Activated naive CD4-positive, alpha-beta T cell treated with anti-CD3 and anti-CD28 coated beads, Interleukin-2, amount 50 U/mL, for 16 hours (primary cell): ENCODE measurements at places on chromosomes 2 and 18.

GRCh38 chr2:123688231-123688940, 336.7 kb upstream of the CNTNAP5 start:
- no peak for DNase-seq

DNA sequence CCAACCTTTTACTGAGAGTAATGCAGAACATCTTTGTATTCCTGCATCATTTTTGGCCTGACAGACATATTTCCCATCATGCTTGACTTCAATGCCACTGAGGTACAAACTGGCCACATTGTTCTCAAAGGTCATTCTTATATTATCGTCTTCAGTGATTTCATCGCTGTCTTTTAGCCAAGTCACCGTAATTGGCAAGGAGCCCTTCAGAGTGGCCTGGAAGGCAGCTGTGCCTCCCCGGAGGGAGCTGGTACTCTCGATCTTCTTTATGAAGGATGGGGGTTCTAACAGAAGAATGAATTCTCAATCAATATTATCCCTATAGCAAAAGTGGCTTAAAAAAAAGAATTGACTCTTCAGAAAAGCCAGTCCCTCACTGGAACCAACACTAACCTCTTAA, 75.9 kb downstream of the TTN start:
- no peak for DNase-seq

DNA sequence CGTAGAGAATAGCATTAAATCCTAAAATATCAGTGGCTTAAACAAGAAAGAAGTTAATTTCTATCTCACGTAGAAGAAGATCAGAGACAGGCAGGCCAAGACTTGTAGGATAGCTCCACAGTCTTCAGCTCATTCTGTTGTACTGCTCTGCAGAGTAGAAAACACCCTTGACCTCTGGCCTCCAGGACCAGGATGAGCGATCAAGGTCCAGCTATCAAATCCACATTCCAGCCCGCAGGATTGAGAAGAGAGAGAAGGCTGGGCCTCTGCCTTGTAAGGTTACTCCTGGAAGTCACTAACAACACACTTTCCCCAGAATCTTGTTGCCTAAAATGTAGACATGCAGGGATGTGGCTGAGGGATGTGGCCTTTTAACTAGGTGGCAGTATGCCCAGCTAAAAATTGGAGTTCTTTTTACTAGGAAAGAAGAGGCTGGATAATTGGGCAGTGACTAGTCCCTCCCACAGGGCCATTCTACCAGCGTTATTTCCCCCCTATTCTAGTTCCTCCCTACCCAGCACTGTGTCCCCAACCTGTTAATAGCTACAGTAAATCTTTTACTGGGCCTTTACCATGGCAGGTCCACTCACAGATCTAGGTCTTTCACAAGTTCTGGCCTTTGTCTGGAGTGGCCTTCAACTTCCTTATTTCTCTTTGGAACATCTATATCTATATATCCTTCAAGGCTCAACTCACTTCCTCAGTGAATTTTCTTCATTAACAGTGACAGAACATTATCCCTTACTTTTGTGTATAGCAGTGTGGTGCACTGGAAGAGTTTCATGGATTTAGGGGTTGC, 165.0 kb downstream of the DIS3L2 start:
- no peak for DNase-seq

- no peak for DNase-seq
Measured at GRCh38 chr2:28766070-28766469, 14.4 kb downstream of the PPP1CB start.

- DNase-seq: no peak
Measured at GRCh38 chr2:191899410-191899809, 52.5 kb upstream of the CAVIN2 start.

DNA sequence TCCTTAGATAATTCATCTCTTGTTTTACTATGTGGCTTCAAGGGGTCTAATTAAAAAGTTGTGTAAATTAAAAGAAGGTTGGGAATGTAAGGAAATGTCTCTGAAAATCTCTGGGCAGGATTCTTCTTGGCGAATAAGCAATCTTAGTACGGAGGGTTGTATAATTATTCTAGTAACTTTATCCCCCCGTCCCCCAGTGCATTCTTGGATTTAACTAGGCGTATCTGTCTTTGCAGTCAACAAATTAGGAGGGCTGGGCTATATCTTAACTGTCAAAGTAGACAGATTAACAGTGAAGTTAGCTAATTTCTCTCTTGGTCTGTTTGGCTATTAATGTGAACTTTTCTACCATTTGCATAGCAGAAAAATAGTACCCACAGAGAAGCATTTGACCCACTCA, 329.8 kb upstream of the THUMPD2 start:
- DNase-seq: no peak

DNA sequence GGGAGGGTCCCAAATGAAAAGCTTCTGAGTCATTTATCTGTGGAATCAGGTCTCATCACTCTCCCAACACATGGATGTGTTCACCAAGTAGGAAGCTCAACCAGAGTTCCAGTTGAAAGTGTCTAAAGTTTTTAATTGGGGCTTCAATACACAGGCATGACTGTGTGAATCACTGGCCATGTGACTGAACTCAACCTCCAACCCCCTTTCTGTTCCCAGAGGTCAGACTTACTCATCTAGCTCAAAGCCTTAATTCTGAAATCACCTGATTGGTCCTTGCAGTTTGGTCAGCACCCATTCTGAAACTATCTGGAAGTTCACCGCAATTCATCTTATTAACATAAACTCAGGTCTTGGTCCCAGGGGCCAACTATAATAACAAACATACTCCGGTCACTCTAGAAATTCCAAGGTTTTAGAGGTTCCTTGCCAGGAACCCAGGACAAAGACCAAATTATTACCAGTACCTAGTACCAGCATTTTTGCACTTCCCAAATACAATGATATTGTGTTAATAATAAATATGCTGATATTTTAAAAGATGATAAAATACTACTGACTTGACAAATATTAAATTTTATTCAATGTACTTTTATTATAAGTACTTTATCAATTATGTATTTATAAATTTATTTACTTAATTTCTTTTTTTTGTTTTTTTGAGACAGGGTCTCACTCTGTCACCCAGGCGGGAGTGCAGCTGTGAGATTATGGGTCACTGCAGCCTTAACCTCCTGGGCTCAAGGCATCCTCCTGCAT, 10.7 kb upstream of the RBM45 start:
- DNase-seq: no peak

GRCh38 chr18:23810396-23810795, 121.1 kb downstream of the LAMA3 start:
- peak; percentile 18 for DNase-seq

GRCh38 chr2:79824086-79824786, 311.4 kb downstream of the CTNNA2 start:
- DNase-seq: no peak

GRCh38 chr2:226088366-226088674, 688.8 kb downstream of the NYAP2 start:
- no peak for DNase-seq

DNA sequence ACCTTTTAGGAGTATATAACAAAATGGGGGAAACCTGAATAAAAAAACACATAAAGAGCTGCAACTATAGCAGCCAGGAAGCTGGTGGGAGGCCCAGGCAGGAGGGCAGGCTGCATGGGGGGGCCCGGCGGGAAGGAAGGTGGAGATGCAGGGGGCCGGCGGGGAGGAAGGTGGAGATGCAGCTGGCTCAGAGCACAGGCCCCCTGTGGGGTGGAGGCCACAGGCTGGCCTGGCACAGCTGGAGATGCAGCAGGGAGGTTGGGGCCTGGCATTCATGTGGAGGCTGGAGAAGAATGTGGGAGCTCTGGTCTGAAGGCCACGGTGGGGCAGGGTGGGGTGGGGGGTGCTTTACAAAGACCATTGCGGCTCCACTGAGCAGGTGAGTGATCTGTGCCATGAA, 31.4 kb downstream of the FAM228A start:
- DNase-seq: no peak

DNA sequence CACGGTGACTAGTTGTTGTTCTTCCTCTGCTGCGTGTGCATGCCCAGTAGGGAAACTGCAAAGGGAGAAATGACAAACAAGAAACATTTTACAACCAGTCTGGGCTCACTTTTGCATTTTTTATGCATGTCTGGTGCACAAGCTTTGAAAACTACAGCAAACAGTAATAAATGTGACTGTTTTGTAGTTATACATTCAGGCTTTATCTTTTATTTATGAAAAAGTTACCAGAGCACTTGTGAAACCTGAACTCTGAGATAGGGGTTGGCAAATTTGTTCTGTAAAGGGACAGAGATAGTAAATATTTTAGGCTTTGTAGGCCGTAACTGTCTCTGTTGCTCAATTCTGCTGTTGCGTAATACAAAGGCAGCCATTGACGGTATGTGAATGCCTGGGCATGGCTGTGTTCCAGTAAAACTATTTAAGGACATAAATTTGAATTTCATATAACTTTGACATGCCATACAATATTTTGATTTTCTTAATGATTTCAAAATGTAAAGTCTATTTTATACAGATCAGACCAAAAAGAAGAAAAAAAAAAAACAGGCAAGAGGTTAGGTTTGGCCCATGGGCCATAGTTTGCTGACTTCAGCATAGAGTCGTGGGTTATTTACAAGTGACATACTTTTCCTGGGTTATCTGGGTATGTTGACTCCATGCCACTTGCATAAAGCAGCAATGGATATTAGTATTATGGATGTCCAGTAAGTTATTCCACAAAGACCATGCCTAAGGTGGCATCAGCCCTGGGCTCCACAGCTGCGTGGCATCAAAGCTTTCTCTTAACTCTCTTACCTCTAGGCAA, 53.6 kb upstream of the EML6 start:
- no peak for DNase-seq

GRCh38 chr18:46335534-46336101, 231.4 kb downstream of the HAUS1 start:
- DNase-seq: no peak

DNA sequence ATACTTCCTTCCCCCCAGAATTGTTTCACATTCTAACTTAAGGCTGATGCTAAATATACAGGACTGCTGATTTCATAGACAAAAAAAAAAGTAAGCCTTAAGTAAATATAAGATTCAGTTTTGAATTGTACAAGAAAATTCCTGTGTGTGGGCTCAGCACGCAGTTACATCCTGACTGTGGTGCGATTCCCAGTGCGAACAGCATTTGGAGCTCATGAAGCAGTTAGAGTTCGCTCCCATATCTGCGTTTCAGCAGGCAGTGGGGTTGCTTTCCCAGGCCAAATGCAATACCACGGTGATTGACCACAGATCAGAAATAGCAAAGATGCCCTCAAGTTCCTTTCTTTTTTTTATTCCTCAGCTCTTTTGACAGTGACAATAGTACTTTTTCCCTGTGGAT, 75.6 kb downstream of the SATB2 start:
- DNase-seq: no peak

DNA sequence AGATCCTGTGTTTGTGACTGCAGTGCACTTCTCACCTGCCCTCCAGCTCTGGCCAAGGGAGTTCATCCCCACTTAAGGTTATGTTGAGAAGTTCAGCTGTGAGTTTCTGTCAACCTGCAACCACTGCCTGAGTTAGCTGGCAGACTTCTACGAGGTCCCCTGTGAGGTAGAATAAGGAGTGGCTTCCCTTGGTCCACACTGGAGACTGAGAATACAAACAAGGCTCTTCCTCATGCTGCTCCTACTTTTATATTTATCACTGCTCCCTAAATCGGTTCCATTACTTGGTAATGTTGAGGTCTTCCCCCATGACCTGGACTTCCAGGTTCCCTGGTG, 353.2 kb upstream of the CWC22 start:
- no peak for DNase-seq

GRCh38 chr18:79680100-79680879, 687 bp downstream of the CTDP1 start:
- peak; percentile 55 for DNase-seq

DNA sequence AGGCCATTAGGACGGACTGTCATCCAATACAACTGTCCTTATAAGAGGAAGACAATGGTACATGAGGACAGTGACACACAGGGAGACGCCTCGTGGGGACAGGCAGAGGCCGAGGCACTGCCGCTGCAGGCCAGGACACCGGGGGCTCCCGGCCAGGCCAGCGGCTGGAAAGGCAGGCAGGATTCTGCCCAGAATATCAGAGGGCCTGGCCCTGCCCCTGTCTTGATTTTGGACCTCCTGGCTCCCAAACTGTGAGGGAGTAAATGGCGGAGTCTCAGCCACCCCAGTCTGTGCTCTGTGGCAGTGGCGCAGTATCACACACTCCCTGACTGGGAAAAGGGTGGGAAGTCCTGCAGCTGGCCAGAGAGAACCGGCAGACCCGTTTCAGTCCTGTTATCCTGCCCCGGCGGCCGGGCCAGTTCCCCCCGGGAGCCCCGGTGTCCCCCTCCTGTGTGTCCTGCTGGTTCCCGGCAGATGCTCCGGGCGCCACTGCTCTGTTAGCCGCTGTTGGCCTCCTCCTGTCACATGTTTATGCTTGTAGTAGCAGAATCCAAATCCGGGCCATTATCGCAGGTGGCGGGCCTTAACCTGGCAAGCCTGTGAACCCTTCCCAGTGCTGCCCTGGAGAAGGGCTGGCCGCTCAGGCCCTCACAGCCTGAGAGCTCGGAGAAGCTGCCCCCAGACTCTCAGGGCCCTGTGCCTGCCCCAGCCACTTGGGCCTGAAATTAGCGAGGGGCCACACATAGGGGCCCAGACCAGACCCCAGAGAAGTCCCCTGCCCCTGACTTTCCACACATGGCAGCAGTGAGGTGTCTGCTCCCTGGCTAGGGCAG, 31.4 kb upstream of the TAF1B start:
- DNase-seq: no peak

GRCh38 chr2:213121690-213122089, 29.7 kb downstream of the IKZF2 start:
- no peak for DNase-seq

DNA sequence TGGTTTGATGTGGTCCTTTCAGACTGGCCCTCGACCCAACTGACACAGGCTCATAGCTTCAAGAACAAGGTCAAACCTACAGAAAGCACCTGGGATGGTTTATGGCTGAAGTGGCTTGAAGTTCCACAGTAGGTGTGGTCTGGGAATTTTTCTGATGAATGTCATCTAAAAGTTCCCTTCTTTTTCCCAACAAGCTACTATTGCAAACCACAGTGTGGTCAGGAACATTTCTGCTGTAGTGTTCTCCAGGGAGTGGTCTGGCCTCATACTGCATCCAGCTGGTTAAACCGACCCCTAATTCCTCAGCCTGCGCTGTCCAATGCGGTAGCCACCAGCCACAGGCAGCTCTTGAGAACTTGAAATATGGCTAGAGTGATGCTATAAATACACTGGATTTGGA, 92.7 kb downstream of the FAM124B start:
- DNase-seq: no peak

DNA sequence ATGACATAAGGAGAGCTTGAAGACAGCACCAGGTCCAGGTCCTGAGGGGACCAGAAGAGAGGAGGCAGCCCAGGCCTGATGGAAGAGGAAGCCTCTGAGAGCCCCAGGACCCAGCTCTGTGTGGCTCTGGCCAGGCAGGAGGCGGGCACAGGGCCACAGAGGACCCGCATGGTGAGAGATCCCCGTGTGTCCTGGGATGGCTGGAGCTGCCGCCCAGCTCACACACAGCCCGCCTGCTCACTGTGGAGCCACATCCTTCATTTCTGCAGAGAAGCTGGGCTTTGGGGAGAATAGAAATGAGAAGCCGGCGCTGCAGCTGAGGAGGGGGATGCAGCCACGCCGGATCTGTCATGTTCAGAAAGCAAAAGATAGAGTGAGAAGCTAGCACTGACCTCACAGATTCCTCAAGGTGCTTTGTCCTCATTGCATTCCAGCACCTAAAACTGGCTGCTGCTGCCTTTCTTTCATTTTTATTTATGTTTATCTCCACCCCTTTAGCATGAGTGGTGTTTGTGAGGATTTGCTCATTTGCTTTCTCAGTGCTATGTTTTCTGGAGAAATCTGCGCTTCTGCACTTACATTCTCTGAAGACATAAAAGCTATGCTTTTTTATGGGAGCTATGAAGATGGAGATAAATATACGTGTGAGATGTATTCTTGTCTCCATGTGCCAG, 307.6 kb upstream of the MYT1L start:
- no peak for DNase-seq
